Bone marrow (tissue), 2 donors: ENCODE measurements at places on chromosomes 7 and 10.
A peak's percentile ranks its signal among the peaks of the same experiment; 100 is the strongest.

DNA sequence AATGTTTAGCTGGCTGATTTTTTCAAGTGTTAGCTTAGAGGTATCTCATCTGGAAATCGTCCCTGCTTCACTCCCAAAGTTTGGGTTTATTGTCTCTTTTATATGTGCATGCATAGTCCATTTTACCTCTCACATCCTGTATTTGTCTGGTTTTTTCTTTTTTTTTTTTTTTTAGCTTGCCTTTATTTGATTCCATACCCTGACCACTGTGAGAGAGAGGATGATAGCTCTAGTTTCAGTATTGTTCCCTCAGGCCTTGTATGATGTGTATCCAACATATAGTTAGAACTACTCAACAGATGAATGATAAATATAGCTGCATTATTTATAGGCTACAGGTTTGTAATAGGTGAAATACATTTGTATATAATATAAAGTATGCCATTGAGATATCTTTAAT, 29.9 kb downstream of the PCGF5 start:
- DNase-seq: no peak

DNA sequence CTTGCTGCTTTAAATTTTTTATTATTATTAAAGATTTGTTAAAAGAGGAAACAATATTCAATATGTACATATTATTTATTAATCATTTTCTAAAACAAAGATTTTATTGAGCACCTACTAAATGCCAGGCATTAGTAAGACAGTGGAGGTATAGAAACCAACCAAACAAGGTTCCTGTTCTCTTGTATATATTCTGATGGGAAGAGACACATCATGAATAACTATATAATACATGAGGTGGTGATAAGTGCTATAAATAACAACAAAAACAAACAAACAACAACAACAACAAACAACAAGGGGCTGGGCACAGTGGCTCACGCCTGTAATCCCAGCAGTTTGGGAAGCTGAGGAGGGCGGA, 630 bp upstream of the LIPA start:
- DNase-seq: no peak

DNA sequence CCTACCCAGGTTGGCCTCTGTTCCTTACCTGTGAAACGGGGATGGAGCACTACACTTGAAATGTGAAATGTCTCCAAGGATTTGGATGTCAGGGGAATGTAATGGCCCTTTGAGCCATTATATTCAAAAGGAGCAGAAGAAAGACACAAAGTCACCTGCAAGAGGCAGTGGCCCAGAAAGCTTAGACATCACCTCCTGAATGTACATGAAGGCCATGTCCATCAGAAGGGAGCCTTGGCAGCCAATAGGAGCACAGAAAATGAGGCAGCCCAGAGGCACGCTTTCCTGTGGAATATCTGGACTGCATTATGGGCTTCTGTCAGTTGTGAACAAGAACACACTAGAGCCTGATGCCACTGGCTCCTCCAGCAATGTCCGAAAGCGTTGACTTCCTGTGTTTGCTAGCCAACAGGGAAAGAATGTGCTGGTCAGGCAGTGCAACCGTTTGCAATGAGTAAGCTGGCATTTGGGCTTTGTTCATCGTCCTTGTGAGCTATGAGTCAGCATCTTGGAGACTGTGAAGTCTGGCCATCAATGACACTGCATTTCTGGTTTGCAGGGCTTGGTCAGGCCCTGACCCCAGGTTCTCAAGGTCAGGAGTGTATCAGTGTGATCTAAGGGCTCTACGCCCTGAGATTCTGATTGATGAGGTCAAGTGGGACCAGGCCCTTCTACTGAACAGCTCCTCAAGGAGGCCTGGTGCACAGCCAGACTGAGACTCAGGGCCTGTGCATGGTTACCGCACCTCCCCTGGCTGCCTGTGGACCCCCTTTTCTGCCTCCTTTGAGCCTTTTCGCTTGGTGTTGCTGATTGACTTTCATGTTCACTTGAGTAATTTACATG, 222.4 kb downstream of the RPS24 start:
- no peak for DNase-seq

DNA sequence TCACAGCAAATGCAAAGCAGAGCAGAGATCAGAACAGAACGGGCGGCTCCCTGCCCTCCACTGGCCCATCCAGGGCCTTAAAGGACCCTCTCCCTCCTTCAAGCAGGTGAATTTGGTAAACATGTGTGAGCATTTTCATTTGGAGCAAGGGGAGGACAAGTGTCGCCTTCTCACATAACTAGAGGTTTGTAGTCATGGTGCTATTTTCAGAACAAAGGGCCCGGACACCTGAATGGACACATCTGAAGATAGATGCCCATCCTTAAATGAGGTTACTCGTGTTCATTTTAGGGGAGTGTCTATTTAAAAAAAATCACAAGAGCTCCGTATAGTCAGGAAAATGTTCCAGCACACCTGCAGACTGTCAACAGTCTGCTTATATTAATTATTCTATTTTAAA, 153.8 kb downstream of the PRKCQ start:
- no peak for DNase-seq

GRCh38 chr7:26186364-26187311, 13.9 kb downstream of the HNRNPA2B1 start:
- DNase-seq: no peak

GRCh38 chr10:102457591-102458150, 6.3 kb upstream of the C10orf95 start:
- no peak for DNase-seq

GRCh38 chr7:102216573-102217314, 69.9 kb upstream of the SH2B2 start:
- DNase-seq: no peak

GRCh38 chr10:88733215-88733614, 26.6 kb upstream of the LIPN start:
- no peak for DNase-seq

DNA sequence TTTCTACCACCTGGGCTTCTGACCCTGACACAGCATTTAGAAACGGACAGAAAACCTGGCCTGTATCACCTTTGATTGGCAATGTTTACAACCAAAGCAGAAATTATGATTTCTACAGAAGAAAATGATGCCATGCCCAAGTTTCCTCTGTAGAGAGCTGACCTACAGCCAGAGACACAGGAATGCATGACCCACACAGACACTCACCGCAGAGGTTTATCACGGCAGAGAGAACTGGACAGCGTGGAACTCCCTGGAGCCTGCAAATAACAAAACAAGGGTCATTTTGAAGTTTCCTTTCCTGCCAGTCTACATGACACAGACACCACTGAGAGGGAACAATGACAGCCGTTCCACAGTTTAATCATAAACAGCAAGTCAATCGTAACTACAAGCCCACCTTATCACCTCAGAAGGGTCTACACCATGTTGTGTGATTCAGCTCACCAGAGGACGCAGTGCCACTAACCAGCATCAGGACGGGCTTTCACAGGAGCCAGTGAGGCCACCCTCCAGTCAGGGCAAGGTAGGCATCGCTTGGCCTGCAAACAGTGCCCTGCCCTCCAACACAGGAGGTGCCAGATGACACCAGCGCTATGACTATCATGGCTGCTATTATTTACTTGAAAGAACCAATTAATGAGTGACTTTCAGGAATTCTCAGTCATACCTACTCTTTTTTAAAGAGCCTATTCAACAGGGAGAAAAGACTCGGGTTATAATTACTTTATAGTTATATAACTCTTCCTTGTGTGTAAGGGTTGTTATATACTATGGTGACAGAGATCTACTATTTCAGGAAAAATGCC, 139.9 kb downstream of the TNS3 start:
- DNase-seq: no peak

GRCh38 chr7:5694221-5694754, 87.2 kb downstream of the RNF216 start:
- no peak for DNase-seq

DNA sequence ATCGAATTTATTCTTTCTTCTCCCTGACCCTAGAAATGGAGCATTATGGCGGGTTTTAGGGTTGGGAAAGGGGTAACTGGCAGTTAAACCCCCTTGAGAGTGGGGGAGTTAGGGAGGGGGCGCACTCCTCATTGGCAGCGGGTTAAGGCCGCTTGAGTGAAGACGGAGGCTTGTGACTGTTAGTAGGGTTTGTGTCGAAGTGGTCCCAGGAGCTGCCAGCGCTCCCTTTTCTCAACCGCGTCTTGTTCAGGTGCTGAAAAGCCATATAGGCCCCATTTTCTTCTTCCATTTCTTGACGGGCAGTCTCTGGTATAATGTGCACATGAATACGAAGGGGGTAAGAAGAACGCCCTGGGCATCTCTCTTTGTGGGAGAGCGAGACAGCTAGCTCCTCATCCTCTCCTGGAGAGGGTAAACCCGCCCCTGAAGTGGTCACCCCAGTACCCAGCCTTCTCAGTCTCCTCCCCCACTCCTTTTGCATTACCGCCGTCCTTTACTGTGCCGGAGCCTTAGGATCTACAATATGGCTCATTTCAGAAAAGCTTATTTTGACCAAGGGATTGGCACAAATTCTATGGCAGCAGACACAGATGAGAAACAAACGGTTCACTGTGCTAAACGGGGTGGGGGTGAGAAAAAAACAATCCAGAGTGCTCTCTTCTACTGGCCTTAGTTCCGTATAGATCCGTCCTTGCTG, 836 bp downstream of the KMT2E start:
- no peak for DNase-seq

DNA sequence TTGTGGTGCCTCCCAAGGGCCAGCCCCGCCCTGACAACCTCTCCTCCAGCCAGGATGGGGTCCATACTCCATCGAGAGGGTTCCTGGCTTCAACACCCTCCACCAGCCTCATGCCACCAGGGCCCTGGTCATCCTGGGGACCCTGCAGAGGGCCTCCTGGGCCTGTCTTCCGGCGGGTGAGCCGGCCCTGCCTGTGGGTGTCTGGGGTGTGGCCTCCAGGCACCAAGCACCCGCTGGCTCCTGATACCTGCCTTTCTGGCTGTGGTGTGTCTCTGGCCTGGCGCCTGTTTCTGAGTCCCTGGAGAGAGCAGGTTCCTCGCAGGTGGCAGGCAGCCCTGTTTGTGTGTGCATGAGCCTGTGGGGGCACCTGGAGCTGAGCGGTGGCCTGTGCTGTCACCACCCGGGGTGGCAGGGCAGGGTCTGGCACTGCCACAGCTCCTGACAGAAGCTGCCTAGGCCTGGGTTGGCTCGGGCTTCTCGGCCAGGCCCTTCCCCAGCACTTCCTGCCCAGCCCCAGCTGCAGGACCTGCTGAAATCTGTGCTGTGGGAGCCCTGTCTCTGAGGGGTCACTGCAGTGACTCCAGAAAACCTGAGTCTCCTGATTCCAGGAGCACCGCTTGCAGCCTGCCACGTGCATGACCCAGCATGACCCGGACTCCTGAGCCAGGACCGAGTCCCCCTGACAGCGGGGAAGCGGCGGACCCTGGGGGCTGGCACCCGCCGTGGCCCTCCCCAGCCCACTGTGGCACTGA, 18.4 kb downstream of the ADAM8 start:
- DNase-seq: peak; percentile 50

- DNase-seq: no peak
Observed at GRCh38 chr10:99945263-99945662, 64.5 kb downstream of the DNMBP start.

DNA sequence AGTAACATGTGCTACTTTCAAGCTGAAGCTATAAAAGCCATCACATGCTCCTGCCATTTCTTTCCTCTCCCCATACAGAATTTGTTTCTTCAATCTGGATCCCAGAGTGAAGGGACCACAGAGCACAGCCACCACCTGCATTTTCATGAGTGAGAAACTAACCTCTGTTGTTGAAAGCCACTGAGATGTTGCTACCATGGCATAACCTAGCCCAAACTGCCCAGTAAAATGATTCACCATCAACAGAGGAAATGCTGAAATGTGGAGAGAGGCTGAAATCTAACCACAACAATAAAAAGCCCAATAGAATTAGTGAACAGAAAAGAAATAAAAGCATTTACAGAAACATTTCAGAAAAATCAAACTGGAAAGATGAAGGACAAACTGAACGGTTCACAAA, 125.2 kb downstream of the AMPH start:
- DNase-seq: no peak

- no peak for DNase-seq
Observed at GRCh38 chr7:41779918-41780317, 77.0 kb upstream of the INHBA start.

DNA sequence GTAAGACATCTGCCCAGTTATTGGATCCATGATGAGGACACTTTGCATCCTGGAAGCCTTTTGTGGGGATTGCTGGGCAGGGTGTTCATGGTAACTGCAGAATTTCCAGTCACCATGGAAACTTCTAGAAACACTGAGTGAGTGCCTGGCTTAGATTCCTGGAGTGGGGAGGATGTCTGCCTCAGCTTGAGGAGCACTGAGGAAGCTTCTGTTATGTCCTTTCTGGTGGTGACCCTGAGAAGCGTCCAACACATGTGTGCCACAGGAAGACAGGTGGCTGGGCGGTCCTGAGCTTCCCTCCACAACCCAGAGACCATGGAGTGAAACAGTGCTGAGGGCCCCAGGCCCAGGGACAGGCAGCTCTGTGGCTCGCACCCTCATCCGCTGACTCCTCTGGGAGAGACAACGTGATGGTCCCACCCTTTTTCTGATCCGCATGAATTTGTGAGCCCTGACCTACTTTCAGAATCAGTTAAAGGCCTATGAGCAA, 191.8 kb upstream of the CXCL12 start:
- DNase-seq: no peak

GRCh38 chr7:111718886-111719285, 156.6 kb upstream of the IMMP2L start:
- no peak for DNase-seq

GRCh38 chr10:36280890-36281499, 638.9 kb upstream of the FZD8 start:
- no peak for DNase-seq

- no peak for DNase-seq
Observed at GRCh38 chr7:135697276-135698049, 30.5 kb downstream of the SLC13A4 start.

GRCh38 chr7:127809261-127809702, 157.3 kb downstream of the SND1 start:
- DNase-seq: no peak

DNA sequence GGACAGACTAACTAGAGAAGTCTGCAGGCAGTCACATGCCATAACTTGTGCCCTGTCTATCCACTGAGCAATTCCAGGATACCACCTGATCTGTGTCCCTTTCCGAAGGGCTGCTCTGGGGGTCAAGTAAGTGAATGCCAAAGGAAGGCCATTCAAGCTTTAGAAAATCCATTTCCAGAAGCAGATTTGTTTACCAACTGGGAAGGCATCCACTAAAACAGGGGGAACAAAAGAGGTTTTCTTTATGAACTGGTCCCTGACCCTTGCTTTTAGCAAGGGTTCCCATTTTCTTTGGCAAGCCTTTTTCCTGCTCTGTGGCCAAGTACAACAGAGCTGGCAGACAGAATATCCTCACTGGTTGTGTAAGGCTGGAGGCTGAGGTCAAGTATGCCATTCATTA, 36.5 kb downstream of the ITPRID1 start:
- DNase-seq: no peak
